IPS DF 6.9 (cell line): ENCODE measurements at places on chromosomes 11 and 22.

DNA sequence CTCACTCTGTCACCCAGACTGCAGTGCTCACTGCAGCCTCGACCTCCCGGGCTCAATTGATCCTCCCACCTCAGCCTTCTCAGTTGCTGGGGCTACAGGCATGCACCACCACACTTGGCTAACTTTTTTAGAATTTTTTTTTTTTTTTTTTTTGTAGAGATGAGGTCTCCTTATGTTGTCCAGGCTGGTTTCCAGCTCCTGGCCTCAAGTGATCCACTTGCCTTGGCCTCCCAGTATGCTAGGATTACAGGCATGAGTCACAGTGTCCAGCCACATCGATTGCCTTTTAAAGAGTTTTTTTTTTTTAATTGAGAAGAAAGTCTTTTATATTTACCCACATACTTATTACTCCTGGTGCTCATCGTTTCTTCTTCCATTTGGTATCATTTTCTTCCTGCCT, 30.0 kb downstream of the PARVG start:
- peaks cover 2% of the 10 kb centered on the region; the same call in 1 of the 2 replicates for H3K4me1 ChIP-seq
- no peak overlapping the region for H3K4me3 ChIP-seq
- H3K27ac ChIP-seq: no peak overlapping the region
- no peaks in the 10 kb centered on the region for H3K36me3 ChIP-seq
- no peaks in the 10 kb centered on the region for H3K27me3 ChIP-seq

GRCh38 chr11:15969281-15969680, 387.1 kb downstream of the SOX6 start:
- H3K27me3 ChIP-seq: no peaks in the 10 kb centered on the region
- no peak for DNase-seq
- no peaks in the 10 kb centered on the region for H3K4me1 ChIP-seq
- H3K36me3 ChIP-seq: no peaks in the 10 kb centered on the region
- no peak overlapping the region for H3K4me3 ChIP-seq

GRCh38 chr22:23431337-23432072, 148.6 kb downstream of the IGLL1 start:
- H3K4me3 ChIP-seq: no peak overlapping the region
- DNase-seq: no peak
- no peaks in the 10 kb centered on the region for H3K36me3 ChIP-seq
- no peak overlapping the region for H3K27ac ChIP-seq
- H3K27me3 ChIP-seq: no peaks in the 10 kb centered on the region

GRCh38 chr11:46865340-46865739, 19.3 kb upstream of the CKAP5 start:
- no peak for DNase-seq
- no peak overlapping the region for H3K4me3 ChIP-seq
- no peaks in the 10 kb centered on the region for H3K4me1 ChIP-seq
- peaks cover 8% of the 10 kb centered on the region; the same call in 1 of the 2 replicates for H3K36me3 ChIP-seq

GRCh38 chr11:31030138-31030792, 339.3 kb downstream of the DCDC1 start:
- no peaks in the 10 kb centered on the region for H3K27me3 ChIP-seq
- H3K4me3 ChIP-seq: no peak overlapping the region
- no peaks in the 10 kb centered on the region for H3K4me1 ChIP-seq
- no peak overlapping the region for H3K27ac ChIP-seq
- H3K36me3 ChIP-seq: no peaks in the 10 kb centered on the region
- no peak for DNase-seq

DNA sequence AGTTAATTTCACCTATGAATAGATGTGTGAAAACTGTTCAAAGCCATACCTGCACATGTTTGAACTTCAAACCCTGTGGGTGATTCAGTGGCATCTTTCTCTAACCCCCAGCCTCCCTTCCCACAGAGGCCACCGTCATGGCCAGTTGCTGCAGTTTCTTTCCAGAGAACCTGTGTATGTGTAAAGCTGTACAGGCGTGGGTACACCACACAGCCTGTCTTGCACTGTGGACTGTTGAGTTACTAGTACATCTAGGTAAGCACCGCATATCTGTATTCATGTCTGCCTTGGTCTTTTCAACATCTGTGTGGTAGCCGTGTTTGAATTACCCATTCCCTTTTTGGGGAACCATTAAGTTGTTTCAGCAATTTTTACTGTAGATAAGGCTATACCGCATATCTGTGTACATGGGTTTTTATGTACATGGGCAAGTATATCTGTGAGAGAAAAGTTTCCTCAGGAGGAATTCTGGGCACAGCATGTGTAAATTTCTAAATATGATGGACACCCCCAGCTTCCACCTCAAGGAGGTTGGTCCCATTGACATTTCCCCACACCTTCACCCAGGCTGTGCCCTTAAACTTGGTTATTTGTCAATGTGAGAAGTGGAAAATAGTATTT, 13.9 kb downstream of the NEAT1 start:
- H3K4me3 ChIP-seq: no peak overlapping the region
- H3K36me3 ChIP-seq: no peaks in the 10 kb centered on the region
- no peak overlapping the region for H3K27ac ChIP-seq
- no peaks in the 10 kb centered on the region for H3K4me1 ChIP-seq
- DNase-seq: no peak

GRCh38 chr11:129652835-129653234, 162.8 kb upstream of the TMEM45B start:
- no peaks in the 10 kb centered on the region for H3K27me3 ChIP-seq
- H3K27ac ChIP-seq: no peak overlapping the region
- DNase-seq: no peak
- H3K36me3 ChIP-seq: no peaks in the 10 kb centered on the region
- no peaks in the 10 kb centered on the region for H3K4me1 ChIP-seq

DNA sequence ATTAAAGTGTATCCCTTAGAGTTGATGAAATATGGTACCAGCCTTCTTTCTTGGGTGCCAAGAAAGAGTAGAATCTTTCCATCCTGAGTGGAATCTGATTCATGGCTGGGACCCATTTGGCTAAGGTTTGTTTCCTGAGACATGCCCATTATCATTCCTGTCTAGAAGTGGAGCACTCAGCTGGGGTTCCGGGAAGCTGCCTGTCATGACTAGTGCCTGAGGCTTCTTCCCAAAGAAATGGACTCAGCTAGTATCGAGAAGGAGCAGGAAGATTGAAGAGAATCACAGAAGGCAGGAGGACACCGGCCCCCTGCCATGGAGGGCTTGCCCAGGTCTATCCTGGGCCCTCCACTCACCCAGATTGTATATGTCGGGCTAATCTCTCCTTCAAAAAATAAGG, 57.6 kb downstream of the KREMEN1 start:
- H3K27ac ChIP-seq: no peak overlapping the region
- H3K36me3 ChIP-seq: no peaks in the 10 kb centered on the region
- no peaks in the 10 kb centered on the region for H3K4me1 ChIP-seq
- DNase-seq: no peak
- H3K27me3 ChIP-seq: no peaks in the 10 kb centered on the region
- H3K4me3 ChIP-seq: no peak overlapping the region

DNA sequence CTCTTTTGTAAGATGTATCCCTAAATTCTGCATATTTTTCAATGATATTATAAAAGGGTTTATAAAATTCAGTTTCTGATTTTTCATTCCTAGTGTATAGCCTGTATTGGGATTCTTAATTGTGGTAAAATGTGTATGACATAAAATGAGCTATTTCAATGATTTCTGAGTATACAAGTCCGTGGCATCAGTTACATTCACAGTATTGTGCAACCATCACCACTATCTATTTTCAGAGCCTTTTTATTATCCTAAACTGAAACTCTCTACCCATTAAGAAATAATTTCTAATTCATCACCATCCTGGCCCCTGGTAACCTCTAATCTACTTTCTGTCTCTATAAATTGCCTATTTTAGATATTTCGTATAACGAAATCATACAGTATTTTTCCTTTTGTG, 39.8 kb downstream of the EIF3F start:
- H3K4me3 ChIP-seq: no peak overlapping the region
- no peaks in the 10 kb centered on the region for H3K4me1 ChIP-seq
- H3K27ac ChIP-seq: no peak overlapping the region

DNA sequence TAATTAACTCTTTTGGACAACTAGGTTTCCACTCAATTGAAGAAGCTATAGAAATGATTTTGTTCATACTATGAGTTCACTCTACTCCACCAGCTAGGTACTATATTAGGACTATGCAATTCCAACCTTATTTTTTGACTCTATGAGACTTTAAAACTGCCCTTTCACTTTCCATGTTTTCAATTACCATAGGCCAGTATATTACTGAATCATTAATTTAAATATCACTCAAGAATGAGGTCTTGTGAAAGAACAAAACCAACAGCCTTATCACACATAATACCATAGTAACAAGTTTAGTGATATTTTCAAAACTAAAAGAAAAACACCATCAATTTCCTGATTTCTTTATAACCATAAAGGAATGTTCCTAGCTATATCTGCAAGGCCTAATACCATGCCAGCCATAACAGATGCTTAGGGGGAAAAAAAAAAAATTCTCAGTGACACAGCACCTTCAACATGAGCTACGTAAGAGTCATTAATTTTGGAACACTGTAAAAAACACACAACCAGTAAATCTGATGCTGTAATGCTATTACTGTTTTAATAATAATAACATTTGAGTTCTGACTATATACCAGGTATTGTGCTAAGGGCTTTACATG, 6.1 kb downstream of the DCUN1D5 start:
- H3K27ac ChIP-seq: no peak overlapping the region
- H3K4me3 ChIP-seq: no peak overlapping the region
- no peaks in the 10 kb centered on the region for H3K27me3 ChIP-seq
- DNase-seq: no peak

DNA sequence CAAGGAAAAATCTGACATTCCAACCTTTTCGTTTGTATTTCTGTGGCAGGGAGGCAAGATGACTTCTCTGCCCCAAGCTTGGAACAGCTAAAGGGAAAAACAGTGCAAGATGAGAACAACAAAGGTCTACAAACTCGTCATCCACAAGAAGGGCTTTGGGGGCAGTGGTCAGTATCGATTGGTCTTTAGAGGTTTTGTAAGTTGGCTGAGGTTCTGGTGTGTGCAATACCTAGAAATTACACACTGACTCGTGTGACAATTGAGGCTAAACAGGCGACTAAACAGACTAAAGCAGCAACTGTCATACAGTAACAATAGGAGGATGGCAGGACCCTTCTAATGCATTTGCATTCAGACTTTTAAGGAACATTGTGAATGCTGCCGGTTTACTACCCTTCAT, 994 bp downstream of the DEPDC5 start:
- no peak overlapping the region; the same call in 1 of the 2 replicates for H3K4me3 ChIP-seq
- H3K36me3 ChIP-seq: no peaks in the 10 kb centered on the region
- no peaks in the 10 kb centered on the region; the same call in 1 of the 2 replicates for H3K27me3 ChIP-seq
- H3K4me1 ChIP-seq: peaks cover 2% of the 10 kb centered on the region; the same call in 1 of the 2 replicates
- H3K27ac ChIP-seq: no peak overlapping the region
- no peak for DNase-seq

DNA sequence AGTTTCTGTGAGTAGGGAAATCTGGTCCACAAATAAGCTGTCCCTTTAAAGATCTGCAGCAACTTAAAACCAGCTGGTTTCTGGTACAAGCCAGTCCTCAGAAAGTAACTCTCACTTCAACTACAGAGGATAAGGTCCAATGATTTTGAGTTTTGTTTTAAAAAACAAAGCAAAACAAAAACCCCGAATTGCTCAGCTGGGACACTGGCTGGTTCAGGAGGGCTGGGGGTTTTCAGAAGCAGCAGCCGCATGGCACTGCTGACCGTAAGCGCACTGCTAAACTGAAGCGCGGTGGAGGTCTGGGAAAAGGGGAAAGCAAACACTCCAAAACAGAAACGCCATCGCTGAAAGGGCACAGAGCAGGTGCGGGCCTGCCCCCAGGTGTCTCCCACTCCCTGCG, 59.7 kb downstream of the MICAL3 start:
- DNase-seq: no peak
- no peaks in the 10 kb centered on the region for H3K27me3 ChIP-seq
- H3K4me3 ChIP-seq: no peak overlapping the region
- H3K27ac ChIP-seq: no peak overlapping the region
- H3K4me1 ChIP-seq: peaks cover 3% of the 10 kb centered on the region; the same call in 1 of the 2 replicates

- no peak overlapping the region for H3K4me3 ChIP-seq
- H3K4me1 ChIP-seq: peaks cover 9% of the 10 kb centered on the region
- no peak for DNase-seq
- H3K36me3 ChIP-seq: no peaks in the 10 kb centered on the region
- H3K27ac ChIP-seq: no peak overlapping the region
Observed at GRCh38 chr22:31082606-31083376, 1.7 kb downstream of the SMTN start.

GRCh38 chr22:39917197-39917643, 16.3 kb downstream of the GRAP2 start:
- 0 out of 2 replicates have a peak, but pooled peaks cover 3% of the 10 kb centered on the region for H3K4me1 ChIP-seq
- H3K36me3 ChIP-seq: no peaks in the 10 kb centered on the region
- H3K4me3 ChIP-seq: no peak overlapping the region

DNA sequence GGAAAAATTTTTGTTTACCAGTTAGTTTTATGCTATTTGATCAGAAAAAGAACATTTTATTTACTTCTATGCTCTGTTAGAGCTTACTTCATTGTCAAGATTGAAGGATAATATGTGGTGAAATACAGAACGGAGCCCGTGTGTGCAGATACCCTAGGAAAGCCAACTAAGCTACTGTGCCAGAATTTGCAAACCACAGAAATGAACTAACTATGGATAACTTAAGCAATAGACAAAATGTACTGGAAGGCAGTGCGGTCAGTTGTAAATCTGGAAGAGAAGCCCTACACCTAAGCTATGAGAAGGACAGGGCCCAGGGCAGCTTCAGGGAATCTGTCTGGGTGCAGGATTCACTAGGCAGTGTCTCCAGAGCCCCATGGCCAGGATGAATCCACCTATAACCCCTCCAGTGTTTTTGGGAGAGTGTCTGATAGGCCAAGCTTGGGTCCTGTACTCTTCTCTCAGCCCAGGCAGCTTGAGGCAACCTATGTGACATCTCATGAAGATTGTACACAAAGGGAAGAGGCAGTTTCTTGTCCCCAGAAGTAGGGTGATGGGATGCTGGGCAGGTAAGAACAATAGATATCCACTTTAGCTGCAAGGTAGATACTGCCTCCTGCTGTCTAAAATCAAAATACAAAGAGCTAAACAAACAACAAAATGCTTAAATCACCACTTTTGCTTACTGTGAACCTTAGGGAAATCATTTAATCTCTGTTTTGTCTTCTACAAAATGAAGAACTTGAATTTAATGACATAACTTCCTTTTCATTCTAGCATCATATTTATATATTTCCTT, 12.1 kb downstream of the MMP7 start:
- H3K4me3 ChIP-seq: no peak overlapping the region
- H3K27ac ChIP-seq: no peak overlapping the region
- H3K4me1 ChIP-seq: no peaks in the 10 kb centered on the region
- H3K27me3 ChIP-seq: no peaks in the 10 kb centered on the region
- peak; percentile 13 for DNase-seq
- H3K36me3 ChIP-seq: no peaks in the 10 kb centered on the region

GRCh38 chr11:13207270-13207664, 70.3 kb upstream of the BMAL1 start:
- H3K4me3 ChIP-seq: no peak overlapping the region
- H3K27me3 ChIP-seq: no peaks in the 10 kb centered on the region
- no peak for DNase-seq
- H3K4me1 ChIP-seq: peaks cover 1% of the 10 kb centered on the region; the same call in 1 of the 2 replicates
- no peak overlapping the region for H3K27ac ChIP-seq
- H3K36me3 ChIP-seq: no peaks in the 10 kb centered on the region

DNA sequence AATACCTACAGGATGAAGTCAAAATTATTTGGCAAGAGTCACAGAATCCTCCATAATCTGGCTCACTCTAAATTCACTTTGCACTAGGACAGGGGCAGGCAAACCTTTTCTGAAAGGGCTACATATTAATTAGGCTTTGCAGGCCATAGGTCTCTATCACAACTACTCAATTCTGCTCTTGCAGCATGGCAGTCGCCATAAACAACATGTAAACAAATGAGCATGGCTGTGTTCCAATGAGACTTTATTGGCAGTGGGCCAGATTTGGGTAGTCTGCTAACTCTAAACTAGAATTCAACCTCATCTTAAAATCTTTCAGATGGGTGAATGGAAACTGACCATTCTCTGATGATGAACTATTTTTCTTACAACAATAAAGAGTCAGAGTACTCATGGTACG, 5.8 kb downstream of the THRSP start:
- H3K27ac ChIP-seq: no peak overlapping the region
- H3K36me3 ChIP-seq: peaks cover 2% of the 10 kb centered on the region; the same call in 1 of the 2 replicates
- no peak for DNase-seq
